A673 (cell line): ENCODE measurements at places on chromosomes 3 and 15. TPM values are rescaled to one million over a fixed set of nuclear protein-coding genes. Genes with fewer than 3 reads are reported as not detected.
A peak's percentile ranks its signal among the peaks of the same experiment; 100 is the strongest.

Gene KAT2B
- 4.6 and 5.4 TPM in 2 replicates for total RNA-seq

- no peaks in the 10 kb centered on the region for H3K27me3 ChIP-seq
- no peak overlapping the region for H3K27ac ChIP-seq
- H3K4me1 ChIP-seq = no peaks in the 10 kb centered on the region
- DNase-seq = no peak
Measured at GRCh38 chr15:22903961-22904534, 65.6 kb downstream of the NIPA2 start.

DNA sequence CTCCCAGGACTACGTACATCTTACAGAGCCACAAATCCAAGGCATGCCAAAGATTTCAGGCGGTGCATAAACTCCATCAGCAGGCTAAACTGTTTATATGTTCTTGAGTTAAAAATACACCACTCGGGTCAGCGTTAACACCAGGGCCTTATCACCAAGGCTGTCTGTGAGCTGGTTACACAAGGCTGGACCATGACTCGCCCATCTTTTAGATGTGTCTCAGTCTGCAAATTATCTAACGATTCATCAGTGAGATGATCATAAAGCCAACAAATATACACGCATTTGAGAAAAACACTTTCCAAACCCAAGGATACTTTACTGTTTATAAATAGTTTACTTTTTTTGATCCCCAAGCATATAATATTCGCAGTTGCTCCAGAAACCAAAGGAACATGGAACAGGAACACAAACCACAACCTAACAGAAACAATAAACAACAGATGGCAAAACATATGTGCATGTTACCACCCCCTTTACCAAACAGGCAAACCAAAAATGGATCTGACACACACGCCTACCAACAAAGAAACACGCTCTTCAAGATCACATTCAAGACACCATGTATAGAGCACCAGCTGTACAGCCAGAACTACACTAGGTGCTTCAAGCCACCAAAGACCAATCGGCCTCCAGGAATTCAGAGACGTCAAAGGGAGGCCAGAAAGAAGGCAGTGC, 15.4 kb downstream of the LRIG1 start:
- DNase-seq = no peak
- H3K27ac ChIP-seq = no peak overlapping the region
- no peaks in the 10 kb centered on the region for H3K4me1 ChIP-seq
- no peaks in the 10 kb centered on the region for H3K27me3 ChIP-seq

- H3K4me1 ChIP-seq = no peaks in the 10 kb centered on the region
- H3K27me3 ChIP-seq = no peaks in the 10 kb centered on the region
- H3K4me3 ChIP-seq = no peak overlapping the region
- no peaks in the 10 kb centered on the region for H3K36me3 ChIP-seq
- no peak for DNase-seq
Measured at GRCh38 chr3:143241481-143241951, 121.9 kb downstream of the CHST2 start.

GRCh38 chr15:38440353-38441129, 13.4 kb upstream of the FAM98B start:
- no peak overlapping the region for H3K4me3 ChIP-seq
- H3K27me3 ChIP-seq = peaks cover 24% of the 10 kb centered on the region
- H3K36me3 ChIP-seq = no peaks in the 10 kb centered on the region
- no peaks in the 10 kb centered on the region for H3K4me1 ChIP-seq
- DNase-seq = peak; percentile 63

DNA sequence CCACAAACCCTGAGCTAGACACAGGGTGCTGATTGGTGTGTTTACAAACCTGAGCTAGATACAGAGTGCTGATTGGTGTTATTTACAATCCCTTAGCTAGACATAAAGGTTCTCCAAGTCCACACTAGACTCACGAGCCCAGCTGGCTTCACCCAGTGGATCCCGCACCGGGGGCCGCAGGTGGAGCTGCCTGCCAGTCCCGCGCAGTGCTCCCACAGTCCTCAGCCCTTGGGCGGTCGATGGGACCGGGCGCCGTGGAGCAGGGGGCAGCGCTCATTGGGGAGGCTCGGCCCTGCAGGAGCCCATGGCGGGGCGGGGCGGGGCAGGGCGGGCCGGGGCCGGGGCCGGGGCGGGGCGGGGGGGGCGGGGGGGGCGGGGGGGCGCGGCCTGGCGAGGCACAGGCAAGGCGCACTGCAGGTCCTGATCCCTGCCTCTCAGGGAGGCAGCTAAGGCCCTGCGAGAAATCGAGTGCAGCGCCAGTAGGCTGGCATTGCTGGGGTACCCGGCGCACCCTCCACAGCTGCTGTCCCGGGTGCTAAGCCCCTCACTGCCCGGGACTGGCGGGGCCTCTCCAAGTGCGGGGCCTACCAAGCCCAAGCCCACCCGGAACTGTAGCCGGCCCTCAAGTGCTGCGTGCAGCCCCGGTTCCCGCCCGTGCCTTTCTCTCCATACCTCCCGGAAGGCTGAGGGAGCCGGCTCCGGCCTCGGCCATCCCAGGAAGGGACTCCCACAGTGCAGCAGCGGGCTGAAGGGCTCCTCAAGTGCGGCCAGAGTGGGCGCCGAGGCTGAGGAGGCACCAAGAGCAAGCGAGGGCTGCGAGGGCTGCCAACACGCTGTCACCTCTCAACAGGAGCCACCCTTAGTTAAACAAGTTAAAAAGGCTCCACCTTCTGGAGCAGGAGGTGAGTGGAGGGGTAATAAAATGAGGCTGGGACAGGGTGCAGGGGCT, 9.8 kb upstream of the TMEM40 start:
- H3K36me3 ChIP-seq = no peaks in the 10 kb centered on the region
- H3K27me3 ChIP-seq = no peaks in the 10 kb centered on the region
- H3K4me3 ChIP-seq = no peak overlapping the region
- no peaks in the 10 kb centered on the region for H3K4me1 ChIP-seq
- no peak overlapping the region for H3K27ac ChIP-seq
- DNase-seq = no peak

- no peaks in the 10 kb centered on the region for H3K27me3 ChIP-seq
- H3K36me3 ChIP-seq = no peaks in the 10 kb centered on the region
- no peak for DNase-seq
- no peak overlapping the region for H3K27ac ChIP-seq
- no peaks in the 10 kb centered on the region for H3K4me1 ChIP-seq
Measured at GRCh38 chr3:21544076-21544462, 206.9 kb downstream of the ZNF385D start.

- no peak overlapping the region for H3K4me3 ChIP-seq
- H3K36me3 ChIP-seq = no peaks in the 10 kb centered on the region
- H3K4me1 ChIP-seq = peaks cover 43% of the 10 kb centered on the region
- H3K27me3 ChIP-seq = no peaks in the 10 kb centered on the region
- no peak overlapping the region for H3K27ac ChIP-seq
Measured at GRCh38 chr15:47299846-47300434, 417.4 kb upstream of the SEMA6D start.

DNA sequence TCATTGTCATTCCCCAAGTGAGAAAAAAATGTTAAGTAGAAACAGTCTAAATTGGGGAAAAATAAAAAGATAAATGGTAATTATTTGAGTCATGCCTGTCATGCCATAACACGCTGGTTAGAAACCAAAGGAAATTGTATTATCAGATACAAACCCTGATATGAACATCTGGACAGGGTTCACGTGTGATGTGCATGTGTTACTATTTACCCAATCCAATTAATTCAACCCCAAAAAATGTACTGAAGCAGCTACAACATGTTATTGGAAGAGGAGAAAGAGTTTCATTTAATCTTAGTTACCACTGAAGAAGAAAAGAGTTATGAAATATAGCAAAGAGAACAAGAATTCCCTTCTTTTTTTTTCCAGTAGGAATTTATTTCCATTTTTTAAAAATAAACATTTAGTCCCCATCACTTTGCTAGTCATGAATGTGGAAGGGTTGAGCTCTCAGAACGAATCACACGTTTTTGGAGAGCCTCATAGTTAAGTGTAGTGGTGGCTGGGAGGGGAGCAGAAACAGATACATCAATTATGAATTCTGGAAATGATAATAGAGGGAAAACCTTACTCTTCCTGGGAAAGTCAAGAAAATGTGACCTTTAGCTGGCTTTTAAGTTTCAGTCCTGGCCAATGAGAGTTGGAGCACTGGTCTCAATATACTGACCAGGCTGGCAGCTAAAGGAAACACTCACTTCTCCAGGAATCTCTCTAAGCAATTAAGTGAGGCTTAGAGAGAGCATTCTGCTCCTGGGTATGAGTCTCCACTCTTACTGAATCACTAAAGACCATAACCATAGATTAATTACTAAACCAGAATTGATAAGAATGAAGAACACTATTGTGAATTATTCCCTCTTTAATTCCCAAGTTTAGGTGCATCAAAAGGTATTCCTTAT, 796.5 kb downstream of the GRM7 start:
- no peaks in the 10 kb centered on the region for H3K4me1 ChIP-seq
- no peaks in the 10 kb centered on the region for H3K36me3 ChIP-seq
- DNase-seq = no peak
- no peak overlapping the region for H3K4me3 ChIP-seq
- no peaks in the 10 kb centered on the region for H3K27me3 ChIP-seq

DNA sequence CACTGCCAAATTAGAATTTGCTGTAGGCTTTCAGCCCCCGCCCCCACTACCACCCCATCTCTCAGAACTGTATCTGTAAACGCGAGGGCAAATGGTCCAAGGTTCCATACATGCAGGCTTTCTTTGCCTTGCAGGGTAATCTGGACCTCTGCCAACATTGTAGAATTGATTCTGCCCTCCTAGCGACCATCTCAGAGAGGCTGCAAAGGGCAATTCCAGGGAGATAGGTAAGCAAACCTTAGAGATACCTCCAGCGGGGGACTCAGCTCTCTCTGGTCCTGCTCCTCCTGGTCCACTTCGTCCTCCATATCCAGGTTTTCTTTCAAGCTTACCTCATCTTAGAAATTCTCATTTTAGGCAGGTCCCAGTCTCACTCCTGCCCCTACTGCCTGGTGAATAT, 64.4 kb downstream of the SLMAP start:
- DNase-seq = no peak
- H3K27me3 ChIP-seq = no peaks in the 10 kb centered on the region
- no peak overlapping the region for H3K27ac ChIP-seq
- no peaks in the 10 kb centered on the region for H3K36me3 ChIP-seq

- H3K27me3 ChIP-seq = no peaks in the 10 kb centered on the region
- no peaks in the 10 kb centered on the region for H3K36me3 ChIP-seq
- no peak for DNase-seq
- no peak overlapping the region for H3K27ac ChIP-seq
- peaks cover 21% of the 10 kb centered on the region for H3K4me1 ChIP-seq
- no peak overlapping the region for H3K4me3 ChIP-seq
Measured at GRCh38 chr3:136730595-136731273, 21.4 kb downstream of the STAG1 start.

DNA sequence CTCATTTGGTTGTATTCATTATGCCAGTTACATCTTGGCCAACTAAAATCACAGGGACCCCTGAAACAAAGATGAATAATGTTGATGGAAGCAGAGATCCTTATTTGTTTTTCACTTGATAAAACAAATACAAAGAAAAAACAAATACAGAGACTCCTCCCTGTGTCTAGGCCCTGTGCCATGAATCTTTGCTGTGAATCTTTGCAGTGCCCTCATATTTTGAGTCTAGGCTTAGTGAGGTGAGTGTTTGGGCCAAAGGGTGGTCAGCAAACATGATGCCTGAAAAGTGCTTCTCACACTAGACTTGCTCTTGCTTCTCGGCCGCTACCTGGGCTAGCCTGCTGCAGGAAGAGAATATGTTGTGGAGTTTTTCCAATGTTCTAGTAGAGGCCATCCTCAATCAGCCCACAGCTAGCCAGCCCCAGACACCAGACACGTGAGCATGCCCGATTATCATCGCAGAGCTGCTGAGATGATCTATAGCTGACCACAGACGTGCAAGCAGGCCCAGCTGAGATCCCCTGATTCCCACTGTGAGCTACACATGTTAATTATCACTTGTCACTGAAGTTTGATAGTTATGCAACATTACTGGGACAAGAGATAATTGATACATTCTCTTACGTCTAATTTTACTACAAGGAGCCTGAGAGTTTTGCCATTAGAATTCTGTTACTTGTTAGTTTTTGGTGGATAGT, 191.4 kb downstream of the THRB start:
- H3K4me1 ChIP-seq = peaks cover 4% of the 10 kb centered on the region
- H3K27me3 ChIP-seq = no peaks in the 10 kb centered on the region

DNA sequence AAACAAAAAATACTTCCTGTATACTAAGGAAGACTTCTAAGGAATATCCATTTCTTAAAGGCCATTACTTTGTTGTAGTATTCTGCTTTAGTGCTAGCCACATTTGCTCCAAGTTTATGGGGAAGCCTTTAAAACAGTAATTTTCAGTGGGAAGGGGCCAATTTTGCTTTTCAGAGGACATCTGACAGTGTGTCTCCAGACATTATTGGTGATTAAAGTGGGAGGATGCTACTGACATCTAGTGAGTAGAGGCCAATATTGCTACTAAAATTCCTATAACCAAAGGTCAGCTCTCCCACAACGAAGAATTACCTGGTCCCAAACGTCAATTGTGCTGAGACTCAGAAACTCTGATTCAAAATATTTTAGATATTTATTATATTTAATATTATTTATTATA, 24.8 kb downstream of the SLC28A2 start:
- H3K4me1 ChIP-seq = peaks cover 3% of the 10 kb centered on the region
- DNase-seq = peak; percentile 58

DNA sequence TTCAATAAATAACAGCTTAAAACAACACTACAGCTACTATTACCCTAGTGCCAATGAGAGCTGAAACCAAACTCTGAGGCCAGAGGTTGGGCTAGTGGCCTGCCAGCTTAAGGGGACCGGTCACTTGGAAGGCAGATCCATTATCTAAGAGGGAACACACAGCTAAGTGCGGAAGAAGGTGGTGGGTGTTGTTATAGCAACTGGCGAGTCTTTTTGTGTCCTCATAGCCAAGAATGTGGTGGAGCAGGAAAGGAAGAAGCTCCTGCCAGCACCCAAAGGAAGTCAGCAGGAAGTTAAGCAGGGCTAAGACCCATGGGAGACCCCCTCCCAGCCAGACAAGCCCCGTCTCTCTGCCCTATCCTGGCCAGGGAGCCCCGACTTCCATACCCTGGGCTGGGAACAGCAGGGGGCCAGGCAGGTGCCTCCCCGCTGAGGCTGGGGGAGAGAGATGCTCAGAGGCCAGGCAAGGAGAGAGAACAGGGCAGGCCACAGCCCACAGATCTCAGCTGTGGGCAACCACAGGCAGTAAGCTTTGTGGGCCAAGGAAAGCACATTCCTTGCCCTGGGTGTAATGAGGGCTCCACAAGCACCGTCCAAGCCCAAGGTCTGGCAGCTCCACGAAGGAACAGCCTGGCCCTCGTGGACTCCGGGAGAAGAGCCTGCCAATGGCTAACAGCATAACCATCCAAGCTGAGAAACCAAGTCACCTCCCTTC, 34.0 kb upstream of the HRH1 start:
- H3K27ac ChIP-seq = no peak overlapping the region
- no peaks in the 10 kb centered on the region for H3K27me3 ChIP-seq
- H3K4me3 ChIP-seq = no peak overlapping the region
- no peaks in the 10 kb centered on the region for H3K36me3 ChIP-seq
- H3K4me1 ChIP-seq = no peaks in the 10 kb centered on the region
- no peak for DNase-seq
